ENCODE measurements at places on chromosomes 3 and 15.

DNA sequence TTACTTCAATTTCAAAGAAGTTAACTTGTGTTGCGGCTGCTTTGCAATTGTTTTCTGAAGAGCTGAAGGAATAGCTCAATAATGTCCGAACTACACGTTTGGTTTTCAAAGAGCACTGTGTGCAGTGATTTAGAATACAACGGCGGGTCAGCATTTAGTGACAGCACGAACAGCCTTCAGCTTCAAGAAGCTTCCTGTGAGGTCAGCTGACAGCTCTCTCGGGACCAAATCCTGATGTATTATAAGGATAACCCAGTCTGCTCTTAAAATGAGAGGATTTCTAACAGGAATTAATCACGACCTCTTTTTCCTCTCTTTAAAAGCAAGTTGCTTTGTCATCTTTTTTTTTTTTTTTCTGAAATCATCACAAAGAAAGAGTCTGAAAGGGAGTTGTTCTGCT is 97.9 kb upstream of the UNC13C start:
- no peak for DNase-seq

- DNase-seq = peak; percentile 35
These were observed at the start of gene GAP43 for GRCh38 chr3:115623044-115623868. Gene GAP43, plus strand, starts transcription at chr3:115623510. Its CDS starts 180 bp downstream, at chr3:115623690.

DNA sequence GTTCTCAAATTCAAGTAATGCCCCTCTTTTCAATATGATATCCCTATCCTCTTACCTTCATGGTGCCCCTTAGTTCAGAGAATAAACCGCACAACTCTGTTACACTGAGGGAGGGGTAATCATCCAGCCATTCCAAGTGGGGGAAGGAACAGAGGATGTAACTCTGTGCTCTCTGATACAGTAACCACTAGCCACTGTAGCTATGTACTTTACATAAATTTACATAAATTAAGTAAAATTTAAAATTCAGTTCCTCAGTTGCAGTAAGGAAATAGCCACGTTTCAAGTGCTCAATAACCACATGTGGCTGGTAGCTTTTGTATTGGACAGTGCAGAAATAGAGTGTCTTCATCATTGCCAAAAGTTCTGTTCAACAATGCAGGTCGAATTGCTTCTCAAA is 90.8 kb downstream of the ANXA2 start:
- no peak for DNase-seq

- no peak for DNase-seq
These were observed 177.7 kb downstream of the P3H2 start for GRCh38 chr3:189942948-189943347.

- no peak for DNase-seq
These were observed 15.9 kb downstream of the PSTPIP1 start for GRCh38 chr15:77010857-77011256.

DNA sequence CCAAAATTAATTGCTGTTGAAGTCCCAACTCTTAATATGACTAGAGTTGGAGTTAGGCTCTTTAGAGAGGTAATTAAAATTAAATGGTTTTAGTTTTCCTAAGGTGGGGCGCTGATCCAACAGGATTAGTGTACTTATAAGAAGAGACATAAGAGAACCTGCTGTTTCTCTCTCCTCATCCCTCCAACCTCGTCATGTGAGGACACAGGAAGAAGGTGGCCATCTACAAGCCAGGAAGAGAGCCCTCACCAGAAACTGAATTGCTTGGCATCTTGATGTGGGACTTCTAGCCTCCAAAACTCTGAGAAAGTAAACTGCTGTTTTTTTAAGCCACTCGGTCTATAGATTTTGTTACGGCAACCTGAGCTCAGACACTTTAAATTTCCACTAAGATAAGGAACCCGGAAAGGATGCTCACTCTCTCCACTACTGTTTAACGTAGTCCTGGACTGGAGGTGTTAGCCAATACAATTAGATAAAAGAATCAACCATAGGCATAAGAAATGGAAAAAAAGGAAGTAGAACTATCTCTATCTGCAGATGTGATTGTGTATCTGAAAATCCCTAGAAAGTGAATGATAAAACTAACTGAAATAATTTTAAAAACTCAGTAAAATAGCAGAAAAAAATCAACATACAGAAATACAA is 26.8 kb downstream of the DCBLD2 start:
- no peak for DNase-seq

Data from midbrain (tissue), 1 donor.